ENCODE measurements at places on chromosomes 7 and 10.

GRCh38 chr7:138223402-138223879, 147.2 kb downstream of the AKR1D1 start:
- DNase-seq = no peak

DNA sequence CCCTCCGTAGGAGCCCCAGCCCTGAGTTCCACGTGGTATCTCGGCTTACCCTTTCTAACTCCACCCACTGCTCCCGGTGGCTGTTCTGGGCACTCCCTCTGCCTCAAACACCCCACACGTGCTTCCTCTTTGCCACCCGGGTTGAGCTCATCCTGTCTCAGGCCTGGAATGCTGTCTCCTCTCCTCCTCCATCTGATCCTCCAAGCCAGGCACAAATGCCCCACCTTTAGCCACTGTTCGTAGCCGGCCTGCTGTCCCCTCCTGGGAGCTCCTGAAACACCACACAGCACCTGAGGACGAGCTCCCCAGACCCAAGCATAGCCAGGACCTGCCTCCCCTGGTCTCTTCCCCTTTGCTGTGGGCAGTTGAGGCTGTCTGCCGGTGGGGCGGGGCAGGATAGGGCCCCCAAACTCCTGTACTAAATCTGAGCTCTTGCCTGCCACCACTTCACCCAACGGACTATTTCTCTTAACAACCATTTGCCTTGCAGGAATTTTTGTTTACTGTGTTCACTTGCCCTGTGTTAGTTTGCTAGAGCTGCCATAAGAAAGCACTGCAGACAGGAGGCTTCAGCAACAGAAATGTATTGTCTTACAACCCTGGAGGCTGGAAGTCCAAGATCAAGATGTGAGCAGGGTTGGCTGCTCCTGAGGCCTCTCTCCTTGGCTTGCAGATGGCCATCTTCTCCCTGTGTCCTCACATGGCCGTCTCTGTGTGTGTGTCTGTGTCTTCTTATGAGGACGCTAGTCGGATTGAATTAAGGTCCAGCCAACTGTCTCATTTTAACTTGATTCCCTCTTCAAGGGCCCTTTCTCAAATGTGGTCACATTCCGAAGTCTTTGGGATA, 58.3 kb upstream of the SHH start:
- no peak for DNase-seq

DNA sequence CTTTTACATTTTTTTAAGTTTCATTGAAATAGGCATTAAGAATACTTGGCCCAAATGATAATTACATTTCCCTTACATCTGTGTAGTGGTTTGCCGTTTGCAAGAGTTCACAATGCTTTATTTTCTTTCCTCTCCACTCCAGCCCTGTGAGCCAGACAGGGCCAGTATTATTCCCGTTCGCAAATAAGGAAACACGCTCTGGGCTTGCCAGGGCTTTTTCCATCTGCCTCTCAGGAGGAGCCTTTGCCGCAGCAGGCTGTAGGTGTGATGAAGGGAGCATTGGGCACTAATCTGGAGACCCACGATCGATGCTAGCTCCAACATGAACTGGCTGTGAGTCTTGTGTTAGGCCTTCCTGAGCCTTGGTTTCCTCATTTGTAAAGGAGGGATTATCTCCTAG, 154.4 kb downstream of the GALNT17 start:
- no peak for DNase-seq

DNA sequence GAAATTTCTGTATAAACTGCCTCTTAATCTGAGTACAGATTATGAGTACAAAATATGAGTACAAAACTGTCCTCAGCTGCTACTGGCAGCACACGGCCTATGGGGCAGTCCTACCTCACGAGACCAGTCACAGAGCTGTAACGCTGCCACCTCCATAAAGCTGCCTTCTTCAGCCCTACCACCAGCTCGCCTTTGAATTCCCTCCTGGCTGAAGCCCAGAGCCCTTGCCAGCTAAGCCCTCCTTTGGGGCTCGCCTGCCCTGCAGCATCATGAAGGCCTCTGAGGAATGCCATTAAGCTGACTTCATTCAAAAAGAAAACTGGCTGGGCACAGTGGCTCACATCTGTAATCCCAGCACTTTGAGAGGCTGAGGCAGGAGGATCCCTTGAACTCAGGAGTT, 180.0 kb upstream of the SH2B2 start:
- DNase-seq = no peak

DNA sequence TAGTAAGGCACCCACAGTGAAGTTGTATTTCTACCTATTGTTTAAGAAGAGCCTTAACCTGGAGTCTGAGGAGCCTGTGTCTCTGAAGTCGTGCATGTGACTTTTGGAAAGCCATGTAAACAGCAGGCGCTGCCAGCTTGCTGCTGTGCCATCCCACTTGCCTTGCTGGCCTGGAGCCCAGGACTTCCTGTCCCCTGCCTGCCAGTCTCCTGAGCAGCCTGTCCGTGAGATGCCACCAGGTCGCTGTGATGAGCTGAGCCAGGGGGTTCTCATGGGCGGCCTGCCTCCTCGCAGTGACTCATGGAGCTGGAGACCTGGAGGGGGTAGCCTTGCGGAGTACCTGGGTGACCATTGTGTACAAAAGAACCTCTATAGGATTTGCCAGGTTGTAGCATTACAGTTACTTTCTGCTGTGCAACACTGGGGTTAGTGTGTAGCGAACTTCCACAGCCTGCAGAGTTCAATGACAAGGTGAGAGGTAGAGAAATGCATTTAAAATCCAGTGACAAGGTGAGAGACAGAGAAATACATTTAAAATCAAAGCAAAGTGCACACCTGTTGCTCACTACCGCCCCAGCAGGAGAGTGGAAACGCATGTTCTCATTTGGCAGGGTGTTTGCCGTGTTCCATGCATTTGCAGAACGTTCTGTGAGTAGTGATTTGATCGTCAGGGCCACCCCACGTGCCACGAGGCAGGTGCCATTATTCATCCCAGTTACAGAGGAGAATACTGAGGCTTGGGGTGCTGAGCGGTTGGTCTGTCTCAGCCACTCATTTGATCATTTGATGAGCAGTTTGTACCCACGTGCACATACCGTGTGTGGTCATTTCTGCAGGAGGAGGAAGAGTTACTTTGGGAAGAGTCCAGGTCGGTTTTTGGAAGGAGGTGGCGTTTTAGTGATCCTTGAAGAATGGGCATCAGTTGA, 36.6 kb upstream of the BHLHA15 start:
- DNase-seq = no peak

DNA sequence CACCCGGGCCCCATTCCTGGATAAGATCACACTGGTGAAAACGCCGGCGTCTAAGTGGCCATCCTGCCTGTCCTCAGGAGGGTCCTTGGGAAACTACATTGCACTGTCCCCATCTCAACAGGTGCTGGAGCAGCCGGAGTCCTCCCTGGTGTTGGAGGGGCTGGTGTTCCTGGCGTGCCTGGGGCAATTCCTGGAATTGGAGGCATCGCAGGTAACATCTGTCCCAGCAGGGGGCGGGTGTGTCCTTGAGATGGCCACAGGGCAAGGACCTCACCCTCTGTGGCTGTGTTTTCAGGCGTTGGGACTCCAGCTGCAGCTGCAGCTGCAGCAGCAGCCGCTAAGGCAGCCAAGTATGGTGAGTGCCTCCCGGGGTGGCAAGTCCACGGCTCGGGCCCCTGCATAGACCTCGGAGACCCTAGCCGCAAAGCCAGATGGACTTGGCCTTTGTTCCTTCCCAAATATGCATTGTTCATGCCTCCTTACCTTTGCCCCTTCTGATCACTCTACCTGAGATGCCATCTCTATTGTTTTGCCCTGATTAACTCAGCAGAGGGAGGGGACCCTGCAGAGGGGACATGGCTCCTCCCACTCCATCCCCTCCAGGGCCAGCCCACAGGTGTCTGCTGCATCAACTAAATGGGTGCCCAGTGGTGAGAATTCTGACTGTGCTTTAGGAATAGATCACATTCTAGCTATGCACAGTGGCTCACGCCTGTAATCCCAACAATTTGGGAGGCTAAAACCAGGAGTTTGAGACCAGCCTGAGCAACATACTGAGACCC, 23.8 kb downstream of the ELN start:
- peak; percentile 45 for DNase-seq
